ENCODE measurements at places on chromosomes 3 and 15.

DNA sequence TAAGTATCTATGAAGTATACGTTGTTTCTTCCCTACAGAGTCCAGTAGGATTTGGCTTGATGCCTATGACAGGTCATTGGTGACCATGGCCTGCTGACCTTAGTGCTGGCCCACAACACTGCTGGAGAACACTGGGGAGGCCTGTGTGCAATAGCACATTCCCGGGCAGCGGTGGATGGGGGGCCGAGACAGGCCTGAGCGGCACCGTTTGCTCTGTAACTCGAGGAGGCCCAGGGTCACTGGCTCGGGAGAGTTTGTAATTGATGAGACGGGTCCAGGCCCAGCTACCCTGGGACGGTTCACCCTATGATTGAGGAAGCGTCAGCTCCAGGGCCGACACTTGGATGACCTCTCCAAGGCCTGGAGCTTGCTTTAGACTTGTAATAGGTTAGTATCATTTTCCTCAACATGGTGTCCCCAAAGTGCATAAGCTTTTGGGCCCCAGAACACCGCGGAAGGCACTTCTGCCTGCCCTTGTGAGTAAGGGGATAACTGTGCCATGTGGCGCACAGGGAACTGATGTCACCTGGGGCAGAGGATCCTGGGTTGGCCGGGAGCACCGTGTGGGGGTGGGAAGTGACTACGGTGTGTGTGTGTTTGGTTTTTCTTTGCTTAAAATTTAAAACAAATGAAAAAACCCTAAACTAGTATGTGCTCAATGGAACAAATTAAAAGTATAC is 12.0 kb downstream of the TRPM1 start:
- no peak for DNase-seq

DNA sequence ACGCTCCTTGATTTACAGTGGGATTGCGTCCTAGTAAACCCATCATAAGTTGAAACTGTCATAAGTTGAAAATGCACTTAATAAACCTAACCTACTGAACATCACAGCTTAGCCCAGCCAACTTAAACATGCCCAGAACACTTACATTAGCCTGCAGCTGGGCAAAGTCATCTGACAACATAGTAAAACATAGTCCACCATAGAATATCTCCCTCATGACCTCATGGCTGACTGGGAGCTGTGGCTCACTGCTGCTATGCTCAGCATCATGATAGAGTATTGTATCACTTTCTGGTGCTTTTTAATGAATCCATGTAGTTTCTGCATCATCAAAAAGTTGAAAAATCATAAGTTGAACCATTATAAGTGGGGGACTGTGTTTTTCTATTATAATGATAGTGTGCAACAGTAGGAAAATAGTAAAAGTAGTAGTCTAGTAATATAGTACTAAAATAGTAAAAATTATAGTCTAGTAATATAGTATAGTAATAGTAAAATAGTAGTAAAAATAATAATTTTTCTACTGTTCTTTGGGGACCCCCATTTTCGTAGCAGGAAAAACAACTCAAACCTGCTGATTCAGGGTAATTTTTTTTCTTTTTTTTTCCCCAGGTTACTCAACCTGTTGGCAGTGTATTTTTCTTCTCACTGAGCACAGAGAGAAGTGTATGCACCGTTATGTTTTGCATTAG is 233.5 kb downstream of the MYRIP start:
- no peak for DNase-seq

- peak; percentile 62 for DNase-seq
Observed at GRCh38 chr3:17810759-17811158, 68.3 kb upstream of the TBC1D5 start.

DNA sequence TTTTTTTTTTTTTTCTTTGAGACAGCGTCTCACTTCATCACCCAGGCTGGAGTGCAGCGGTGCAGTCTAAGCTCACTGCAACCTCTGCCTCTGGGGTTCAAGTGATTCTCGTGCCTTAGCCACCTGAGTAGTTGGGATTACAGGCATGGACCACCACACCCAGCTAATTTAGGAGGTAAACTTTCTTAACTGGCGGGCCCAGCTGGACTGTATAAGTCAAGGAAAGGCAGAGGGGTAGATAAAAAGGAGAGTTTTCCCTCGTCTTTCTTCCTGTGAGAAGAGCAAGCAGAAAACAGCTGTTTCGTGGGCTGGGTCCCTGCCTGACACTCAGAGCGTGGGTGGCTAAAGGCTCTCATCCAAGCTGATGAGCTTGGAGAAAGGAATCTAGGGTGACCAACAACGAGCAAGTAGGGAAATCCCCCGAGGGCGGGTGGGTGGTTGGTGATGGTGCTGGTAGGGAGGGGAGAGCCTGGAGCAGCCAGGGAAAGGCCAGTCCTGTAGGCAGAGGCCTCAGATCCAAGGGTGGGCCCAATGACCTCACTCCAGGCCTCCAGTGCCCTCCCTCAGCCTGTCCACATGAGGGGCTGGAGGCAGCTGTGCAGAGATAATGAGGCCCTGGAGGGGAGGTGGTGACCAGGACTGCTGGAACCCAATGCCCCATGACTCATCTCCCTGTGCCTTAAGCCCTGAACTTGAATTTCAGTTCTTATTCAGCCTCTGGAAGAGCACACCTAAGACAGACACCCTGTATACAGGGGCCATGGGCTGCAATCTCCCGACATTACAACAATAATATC is 43.1 kb upstream of the LIMD1 start:
- peak; percentile 94 for DNase-seq

DNA sequence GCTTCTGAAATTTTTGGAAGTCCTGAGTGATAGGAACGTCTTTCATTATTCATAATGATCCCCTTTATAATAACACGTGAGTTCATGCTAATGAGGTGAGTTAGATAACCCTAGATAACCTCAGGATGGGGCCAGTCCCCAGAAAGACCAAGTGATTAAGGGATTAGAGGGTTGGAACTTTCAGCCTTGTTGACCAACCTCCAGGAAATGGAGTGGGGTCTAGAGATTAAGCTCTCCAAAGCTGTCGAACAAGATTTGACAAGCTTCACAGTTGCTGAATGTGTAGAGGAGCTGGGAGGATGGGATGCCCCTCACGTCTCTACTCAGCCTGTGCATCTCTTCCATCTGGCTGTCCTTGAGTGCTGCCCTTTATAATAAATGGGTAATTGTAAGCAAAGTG is 107.1 kb downstream of the ZMAT3 start:
- DNase-seq, result no peak

DNA sequence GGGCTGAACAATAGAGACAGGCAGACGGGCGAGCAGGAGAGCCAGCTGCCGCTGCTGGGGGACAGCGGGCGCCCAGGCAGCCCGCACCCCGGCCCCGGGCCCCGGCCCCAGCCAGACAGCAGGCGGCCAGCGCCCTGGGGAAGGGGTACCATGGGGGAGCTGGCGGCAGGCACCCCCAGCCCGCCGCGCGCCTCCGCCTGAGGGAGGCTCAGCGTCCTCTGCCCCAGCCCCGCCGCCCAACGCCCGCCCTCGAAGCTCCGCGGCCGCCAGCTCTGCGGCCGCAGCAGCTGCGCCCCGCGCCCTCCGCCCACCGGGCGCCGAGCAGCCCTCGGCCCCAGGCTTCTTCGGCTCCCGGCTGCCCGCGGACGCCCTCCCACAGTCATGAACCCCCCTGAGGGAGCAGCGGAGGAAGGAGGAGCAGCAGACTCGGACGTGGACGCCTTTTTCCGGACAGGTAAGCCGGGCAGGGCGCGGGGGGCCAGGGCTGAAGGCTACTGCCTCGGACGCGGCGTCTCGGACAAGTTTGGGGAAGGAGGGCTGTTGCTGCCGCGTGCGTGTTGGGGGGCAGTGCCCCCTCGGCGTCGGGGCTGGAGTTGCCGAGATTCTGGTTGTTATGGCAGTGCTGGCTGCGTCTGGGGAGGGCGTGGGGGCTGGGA is 41.6 kb upstream of the ROPN1 start:
- DNase-seq, result no peak

GRCh38 chr15:48963524-48964113 is at the start of gene SHC4:
Gene SHC4, minus strand, starts transcription at chr15:48963919. Its CDS starts 904 bp downstream, at chr15:48963015.
- no peak for DNase-seq

DNA sequence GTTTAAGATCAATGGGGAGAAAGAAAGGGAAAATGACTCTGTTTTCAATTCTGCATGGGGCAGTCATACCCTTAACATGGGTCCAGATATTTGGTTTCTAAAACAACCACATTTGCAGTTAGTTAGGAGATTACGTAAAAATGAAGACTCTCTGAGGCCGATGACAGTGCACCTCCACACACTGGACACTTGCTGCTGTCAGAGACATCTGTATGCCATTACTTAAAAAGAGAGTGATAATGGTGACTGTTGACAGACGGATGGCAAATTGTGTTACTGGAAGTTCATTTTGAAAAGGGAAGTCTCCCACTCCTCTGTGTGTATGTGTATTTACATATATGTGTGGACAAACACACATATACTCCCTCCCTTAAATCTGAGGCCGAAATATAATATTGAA is 304.5 kb upstream of the SEMA6D start:
- no peak for DNase-seq

- no peak for DNase-seq
Observed at GRCh38 chr3:112389961-112390360, 57.0 kb downstream of the CD200 start.

GRCh38 chr3:72346526-72346926 is 501.7 kb downstream of the SHQ1 start:
- DNase-seq, result peak; percentile 62

GRCh38 chr3:171863920-171864319 is 20.8 kb downstream of the TMEM212 start:
- DNase-seq, result no peak

DNA sequence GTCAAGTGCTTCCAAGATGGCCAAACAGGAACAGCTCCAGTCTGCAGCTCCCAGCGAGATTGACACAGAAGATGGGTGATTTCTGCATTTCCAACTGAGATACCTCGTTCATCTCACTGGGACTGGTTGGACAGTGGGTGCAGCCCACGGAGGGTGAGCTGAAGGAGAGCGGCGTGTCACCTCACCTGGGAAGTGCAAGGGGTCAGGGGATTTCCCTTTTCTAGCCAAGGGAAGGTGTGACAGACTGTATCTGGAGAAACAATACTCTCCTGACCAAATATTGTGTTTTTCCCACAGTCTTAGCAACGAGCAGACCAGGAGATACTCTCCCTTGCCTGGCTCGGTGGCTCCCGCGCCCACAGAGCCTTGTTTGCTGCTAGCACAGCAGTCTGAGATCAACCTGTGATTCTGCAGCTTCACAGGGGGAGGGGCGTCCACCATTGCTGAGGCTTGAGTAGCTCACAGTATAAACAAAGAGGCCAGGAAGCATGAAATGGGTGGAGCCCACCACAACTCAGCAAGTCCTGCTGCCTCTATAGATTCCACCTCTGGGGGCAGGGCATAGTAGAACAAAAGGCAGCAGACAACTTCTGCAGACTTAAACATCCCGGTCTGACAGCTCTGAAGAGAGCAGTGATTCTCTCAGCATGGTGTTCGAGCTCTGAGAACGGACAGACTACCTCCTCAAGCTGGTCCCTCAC is 293.5 kb upstream of the SUCLG2 start:
- no peak for DNase-seq

- no peak for DNase-seq
Observed at GRCh38 chr3:14663396-14664135, 11.4 kb upstream of the C3orf20 start.

- DNase-seq, result no peak
Observed at GRCh38 chr3:48238531-48239085, 2.3 kb upstream of the ZNF589 start.

DNA sequence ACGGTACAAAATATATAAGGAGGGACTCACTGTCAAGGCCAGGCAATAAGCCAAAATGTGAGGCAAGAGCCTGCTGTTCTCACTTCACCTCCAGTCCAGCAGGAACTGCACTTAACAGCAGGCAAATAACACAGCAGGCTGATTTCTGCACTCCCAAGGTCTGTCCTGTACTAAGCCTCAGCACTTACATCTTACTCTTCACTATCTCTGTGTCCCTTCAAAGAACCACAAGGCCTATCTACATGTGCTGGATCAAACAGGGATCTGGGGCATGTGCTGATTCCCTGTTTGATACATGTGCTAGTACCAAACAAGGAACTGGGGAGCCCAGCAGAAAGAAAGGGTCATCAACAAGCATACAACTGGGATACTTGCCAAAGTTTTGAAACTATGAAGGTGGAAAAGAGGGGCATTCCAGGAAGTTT is 22.2 kb downstream of the UACA start:
- no peak for DNase-seq

DNA sequence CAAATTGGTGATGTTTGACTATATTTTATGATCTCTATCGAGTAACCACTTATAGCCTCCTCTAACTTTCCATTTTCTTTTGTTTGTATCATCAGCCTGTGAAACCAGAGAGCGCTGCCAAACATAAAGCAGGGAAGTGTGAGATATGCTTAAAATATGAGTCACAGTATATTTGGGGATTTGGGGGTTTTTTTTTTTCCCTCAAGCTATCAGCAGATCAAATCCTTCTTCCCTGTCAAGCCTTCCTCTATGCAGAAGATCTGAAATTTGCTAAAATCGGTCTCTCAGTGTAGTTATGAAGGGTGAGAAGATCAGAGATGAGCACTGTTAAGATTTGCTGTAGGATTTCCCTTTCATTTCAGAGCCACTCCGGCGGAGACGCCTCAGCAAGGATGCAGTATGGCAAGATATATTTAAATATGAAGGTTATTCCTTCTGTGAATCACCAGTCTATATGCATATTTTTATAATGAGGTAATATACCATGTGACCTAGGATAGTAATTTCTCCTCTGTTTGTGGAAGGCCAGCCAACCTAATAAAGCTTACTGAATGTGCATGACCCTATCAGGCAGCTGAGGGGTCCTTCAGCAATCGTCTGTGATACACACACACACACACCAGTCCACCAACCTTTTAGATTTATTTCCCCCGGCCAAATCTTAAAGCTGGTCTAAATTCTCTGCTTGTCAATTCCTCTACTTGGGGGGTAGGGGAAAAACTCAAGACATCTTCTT is 474.1 kb downstream of the FOXP1 start:
- no peak for DNase-seq

GRCh38 chr3:195226900-195227447 is 44.0 kb downstream of the XXYLT1 start:
- DNase-seq, result no peak

GRCh38 chr15:63244976-63245645 is 32.3 kb upstream of the APH1B start:
- DNase-seq, result no peak

DNA sequence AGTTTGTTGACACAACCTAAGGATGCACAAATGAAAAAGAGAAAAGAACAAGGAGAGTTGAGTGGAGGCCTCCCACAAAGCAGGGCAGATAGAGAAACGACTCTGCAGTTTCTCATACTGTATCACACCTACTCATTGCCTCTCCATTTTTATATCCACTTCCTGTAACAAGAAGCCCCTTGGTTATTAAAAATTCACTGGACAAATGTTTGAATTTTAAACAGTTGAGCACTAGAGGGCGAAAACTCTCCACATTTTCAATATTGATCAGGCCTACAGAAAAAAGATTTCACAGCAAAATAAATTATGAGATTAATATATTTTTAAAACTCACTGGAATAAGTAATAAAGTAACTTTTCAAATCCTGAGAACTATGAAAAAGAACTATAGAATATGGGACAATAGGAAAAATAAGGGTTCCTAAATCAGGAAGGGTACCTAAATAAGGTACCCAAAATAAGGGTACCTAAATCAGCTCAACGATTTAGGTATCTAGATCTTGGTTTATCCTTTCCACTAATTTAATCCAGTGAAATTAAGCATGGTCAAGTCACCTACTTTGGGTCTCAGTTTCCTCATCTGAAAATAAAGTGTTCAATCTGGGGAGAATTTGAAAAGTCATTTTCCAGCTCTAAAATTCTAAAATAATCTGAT is 47.0 kb upstream of the PPIB start:
- no peak for DNase-seq
